ENCODE measurements at places on chromosomes 6 and 20.

- no peak for DNase-seq
These were observed 29.4 kb downstream of the TMEM74B start for GRCh38 chr20:1155342-1155741.

DNA sequence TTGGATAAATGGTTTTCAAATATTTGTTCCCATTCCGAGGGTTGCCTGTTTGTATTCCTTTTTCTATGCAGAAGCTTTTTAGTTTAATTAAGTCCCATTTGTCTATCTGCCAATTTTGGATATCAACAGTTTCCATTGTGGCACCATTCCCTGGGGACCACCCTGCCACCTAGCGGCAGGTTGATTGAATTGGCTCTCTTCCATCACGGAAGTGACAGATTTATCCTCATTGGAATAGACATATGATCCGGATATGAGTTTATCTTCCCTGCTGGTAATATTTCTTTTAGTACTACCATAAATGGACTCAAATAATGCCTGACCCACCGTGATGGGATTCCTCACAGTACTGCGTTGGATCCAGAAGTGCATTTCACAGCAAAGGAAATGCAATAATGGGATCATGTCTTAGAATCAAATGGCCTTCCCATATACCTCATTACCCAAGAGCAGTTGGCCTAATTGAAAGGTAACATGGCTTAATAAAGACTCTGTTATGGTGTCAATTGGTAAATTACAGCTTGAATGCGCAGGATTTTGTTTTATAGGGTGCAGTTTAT lies 327.0 kb downstream of the BMP2 start:
- DNase-seq: peak; percentile 65

- DNase-seq: no peak
These were observed 63.6 kb upstream of the SYNDIG1 start for GRCh38 chr20:24405810-24406209.

- no peak for DNase-seq
These were observed 44.4 kb downstream of the MAP3K4 start for GRCh38 chr6:161035981-161036263.

- no peak for DNase-seq
These were observed 3.0 kb downstream of the TSHZ2 start for GRCh38 chr20:52975029-52975732.

GRCh38 chr6:144362042-144363018 lies 77.2 kb downstream of the UTRN start:
- DNase-seq: no peak

DNA sequence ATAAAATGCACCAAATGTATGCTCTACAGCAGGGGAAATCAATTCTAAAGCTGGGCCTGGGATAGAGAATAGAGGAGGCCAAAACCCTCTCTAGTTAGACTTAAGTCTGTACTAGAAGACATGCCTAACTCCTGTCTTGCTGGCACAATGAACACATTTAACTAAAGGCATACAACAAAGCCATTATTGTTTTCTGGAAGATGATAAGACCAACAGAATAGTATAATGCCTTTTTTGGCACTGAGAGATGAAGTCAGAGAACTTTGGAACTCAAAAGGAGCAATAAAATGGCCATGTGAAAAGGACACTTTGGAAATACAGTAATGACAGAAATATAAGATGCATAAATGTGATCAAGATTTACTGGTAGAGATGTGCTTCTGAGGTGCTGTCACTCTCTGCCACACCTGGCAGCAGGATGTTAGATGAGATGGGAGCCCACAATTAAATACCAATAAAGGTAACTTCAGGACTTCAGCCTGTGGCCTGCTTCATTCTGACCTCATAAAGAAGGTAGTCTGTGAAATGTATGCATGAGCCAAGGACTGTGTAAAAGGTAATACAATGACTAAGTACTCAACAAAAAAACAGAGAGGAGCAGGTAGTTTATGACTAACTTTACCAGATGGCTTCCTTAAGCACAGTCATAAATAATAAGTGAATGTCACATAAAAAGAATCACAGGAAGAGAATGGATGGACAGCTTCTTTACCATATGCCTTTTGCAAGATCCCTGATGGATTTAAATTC lies 333.4 kb downstream of the BCKDHB start:
- no peak for DNase-seq

GRCh38 chr6:10553871-10554270 lies 32.7 kb downstream of the GCNT2 start:
- DNase-seq: no peak

DNA sequence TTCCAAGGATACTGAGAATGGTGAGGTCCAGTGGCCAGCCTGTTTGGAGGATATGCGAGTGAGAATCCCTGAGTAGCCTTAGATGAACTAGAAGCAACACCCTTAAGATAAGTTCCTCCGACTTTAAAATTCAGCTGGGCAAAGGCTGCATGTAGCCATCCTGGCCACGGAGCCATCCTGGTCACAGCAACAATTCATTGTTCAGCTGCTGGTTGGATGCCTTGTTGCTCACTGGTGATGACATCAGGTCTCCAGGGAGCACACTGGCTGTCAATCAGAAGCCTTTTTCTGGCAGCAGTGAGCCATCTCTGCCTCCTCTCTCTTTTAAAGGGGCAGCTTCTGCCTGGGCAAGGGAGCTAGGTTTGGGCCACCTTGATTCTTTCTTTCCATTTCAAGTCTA lies 22.4 kb upstream of the RIMS4 start:
- DNase-seq: peak; percentile 66

- peak; percentile 46 for DNase-seq
These were observed 61.1 kb downstream of the FAM217A start for GRCh38 chr6:4017834-4018170.

GRCh38 chr6:140130074-140130473 lies 755.6 kb upstream of the CITED2 start:
- no peak for DNase-seq

DNA sequence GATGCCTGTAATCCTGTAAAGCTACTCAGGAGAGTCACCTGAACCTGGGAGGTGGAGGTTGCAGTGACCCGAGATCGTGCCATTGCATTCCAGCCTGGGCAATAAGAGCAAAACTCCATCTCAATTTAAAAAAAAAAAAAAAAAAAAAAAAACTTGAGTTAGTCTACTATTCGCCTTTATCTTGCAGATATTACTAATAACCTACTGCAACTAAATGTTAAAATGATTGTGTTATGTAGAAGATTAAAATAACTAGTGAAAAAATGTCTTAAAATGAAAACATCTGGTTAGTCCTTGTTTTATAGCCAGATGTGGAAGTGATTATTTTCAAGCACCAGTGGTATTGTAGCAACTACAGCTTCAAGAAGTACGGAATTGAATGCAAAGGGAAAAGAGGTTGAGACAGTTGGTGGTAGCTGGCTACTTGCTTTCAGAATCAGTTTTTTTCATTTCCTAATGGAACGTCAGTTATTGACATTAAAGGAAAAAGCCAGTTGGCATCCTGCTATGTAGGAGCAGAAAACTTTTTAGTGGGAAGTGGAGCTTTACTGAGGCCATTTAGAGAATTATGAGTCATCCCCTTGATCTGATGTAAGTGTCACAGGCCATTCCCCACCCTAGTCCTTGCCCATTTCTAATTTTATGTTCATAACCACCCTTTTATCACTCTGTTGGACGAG lies 43.8 kb upstream of the DYNLRB1 start:
- DNase-seq: peak; percentile 30

GRCh38 chr6:69138148-69138547 lies 503.1 kb downstream of the ADGRB3 start:
- DNase-seq: no peak

DNA sequence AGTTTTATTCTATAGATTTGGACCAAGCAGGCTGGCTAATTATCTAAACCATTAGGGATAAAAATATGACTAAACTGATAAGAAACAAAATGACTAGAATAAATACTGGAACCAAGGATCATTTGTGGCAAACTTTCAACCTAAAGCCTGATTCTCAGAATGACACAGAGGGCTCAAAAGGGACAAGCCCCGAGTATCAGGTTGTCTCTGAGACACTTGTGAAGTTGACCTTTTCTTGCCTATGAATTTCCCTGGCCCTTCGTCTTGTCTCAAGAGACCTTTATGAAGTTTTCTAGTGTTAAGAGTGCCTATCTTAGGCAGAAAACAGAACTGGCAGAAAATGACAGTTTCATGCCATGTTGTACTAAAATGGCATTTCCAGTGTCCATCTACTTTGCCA lies 68.3 kb downstream of the IMPG1 start:
- DNase-seq: no peak

DNA sequence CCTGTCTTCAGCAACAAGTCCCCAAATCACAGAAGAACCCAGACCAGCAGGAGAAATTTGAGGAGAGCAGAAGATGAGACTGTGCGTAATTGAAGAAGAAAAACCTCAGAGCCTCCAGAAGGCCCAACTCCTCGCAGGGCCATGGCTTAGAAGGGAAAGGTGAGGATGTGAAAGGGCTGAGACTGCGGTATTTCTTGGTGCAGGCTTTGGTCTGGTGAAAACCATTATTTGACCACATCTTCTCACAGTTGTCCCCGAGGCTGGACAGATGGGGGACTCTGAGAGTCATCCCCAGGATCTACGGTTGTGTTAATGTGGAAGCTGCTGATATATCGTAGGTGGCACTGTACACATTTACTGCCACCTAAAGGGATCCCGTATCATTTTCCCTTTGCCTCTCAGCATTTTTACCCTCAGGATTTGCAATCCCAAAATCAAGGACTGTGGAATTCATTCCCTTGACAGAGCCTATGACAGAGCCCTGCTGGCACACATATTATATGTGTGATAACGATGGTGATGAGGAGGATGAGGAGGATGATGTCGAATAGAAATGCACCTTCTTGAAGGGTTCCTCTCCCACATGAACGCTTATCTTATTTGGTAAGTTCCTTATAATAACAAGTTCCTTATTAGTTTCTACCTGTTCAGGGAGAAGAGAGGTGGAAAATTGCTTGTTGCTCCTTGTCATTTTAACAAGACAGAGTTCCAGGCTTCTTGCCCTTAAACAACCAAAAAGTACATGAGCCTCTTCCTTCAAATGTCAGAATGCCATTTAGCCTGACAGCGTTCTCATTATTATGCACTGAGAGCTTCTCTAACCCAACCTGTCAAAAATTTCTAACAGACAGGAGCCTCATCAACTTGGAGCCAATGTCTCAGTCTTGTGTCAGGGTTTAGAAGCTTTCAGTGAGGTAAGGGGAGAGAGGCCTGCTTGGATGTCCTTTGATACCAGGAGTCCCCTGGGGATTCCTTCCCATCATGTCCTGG lies 135.8 kb downstream of the PXDC1 start:
- DNase-seq: no peak

GRCh38 chr6:88301256-88301655 lies 135.1 kb upstream of the CNR1 start:
- peak; percentile 25 for DNase-seq

DNA sequence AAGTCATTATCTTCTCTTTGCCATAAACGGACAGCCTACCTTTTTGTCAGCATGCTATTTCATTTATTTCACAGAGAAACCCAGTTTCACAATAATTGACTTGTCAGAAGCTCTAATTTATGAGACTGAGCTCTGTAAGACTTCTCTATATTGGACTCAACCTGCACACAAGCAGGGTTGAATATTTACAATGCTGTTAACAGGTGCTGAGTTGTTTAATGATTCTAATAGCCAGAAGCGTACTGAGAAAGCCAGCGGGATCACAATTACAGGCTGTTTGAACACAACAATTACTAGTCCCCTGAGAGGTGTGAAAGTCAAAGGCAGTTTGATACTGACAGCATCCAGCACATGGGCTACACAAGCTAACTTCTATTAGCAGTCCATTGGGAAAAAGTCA lies 128.2 kb upstream of the SIM1 start:
- DNase-seq: no peak

DNA sequence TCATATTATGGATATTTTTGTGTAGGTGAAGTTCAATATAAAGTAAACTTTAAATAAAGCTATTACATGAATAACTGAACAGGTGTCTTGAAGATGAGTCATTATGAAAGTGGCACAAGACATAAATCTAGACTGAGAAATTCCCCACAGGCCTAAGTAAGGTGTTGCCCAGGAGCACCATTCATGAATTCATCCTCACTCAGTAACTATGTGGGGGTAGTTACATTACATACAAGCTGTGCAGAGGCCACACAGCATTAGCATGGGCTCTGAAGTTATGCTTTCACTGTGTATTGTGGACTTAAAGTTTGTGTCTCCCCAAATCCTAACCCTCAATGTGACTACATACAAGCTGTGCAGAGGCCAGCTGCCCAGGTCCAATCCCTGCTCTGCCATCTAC lies 65.9 kb downstream of the BCAS1 start:
- DNase-seq: no peak

GRCh38 chr20:60294632-60295031 lies 336.4 kb downstream of the CDH26 start:
- no peak for DNase-seq

- peak; percentile 87 for DNase-seq
These were observed 74.9 kb downstream of the NCOA3 start for GRCh38 chr20:47576516-47577033.

- DNase-seq: no peak
These were observed 52.2 kb downstream of the RREB1 start for GRCh38 chr6:7159790-7160525.

DNA sequence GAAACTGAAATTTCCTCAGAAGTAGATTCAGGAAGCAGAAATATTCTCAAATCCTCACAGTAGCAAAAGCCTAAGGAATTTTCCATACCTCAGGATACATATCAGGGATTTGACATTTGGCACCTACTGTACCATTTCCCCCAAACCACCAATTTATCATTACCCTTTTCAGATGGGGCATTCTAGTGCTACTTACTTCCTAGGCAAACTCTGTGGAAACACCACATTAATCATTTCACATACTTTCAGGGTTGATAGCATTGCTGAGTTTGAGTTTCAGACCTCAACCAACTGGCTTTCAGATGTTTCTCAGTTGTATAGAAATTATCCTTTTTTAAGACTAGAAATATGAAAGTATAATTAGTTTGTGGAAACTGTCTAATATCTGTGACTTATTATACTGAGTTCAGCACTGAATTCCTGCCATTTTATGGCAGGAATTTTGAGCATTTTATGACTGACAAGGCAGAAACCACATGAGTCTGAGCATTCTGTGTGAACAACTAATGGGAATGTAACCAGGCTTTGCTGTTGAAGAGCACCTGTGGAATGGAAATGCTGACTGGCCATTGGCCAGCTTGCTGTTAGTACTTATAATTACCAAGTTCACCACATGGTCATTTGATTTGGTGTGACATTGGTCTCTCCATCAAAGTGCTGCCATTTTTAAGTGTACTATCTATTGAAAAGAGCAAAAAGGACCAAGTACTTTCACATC lies 35.1 kb upstream of the IRAK1BP1 start:
- DNase-seq: no peak

- DNase-seq: no peak
These were observed 1.8 kb downstream of the MDGA1 start for GRCh38 chr6:37695857-37696219.
